A549 (cell line): ENCODE measurements at places on chromosomes 16 and 17. TPM values are rescaled to one million over a fixed set of nuclear protein-coding genes. Genes with fewer than 3 reads are reported as not detected.

C16orf54 gene
- not detected in 3 replicates for polyA plus RNA-seq

PMP22 gene
- 39.1 to 40.7 TPM (median 40.1 TPM) in 3 replicates for polyA plus RNA-seq

TSPAN10 gene
- polyA plus RNA-seq: 5.4 to 7.1 TPM (median 6.3 TPM) in 3 replicates

GP2 gene
- not detected in 3 replicates for polyA plus RNA-seq

FNDC8 gene
- polyA plus RNA-seq: not detected in 3 replicates

PLEKHG4 gene
- 15.6 to 16.6 TPM (median 15.9 TPM) in 3 replicates for polyA plus RNA-seq

KLHL10 gene
- 0.04 to 0.12 TPM (median 0.05 TPM) in 3 replicates for polyA plus RNA-seq

CACNG5 gene
- polyA plus RNA-seq: 0.07 to 0.09 TPM in 2 of 3 replicates, not detected in the other

KRT36 gene
- not detected in 3 replicates for polyA plus RNA-seq

KATNIP gene
- 12.8 to 13.5 TPM (median 13.4 TPM) in 3 replicates for polyA plus RNA-seq

GRCh38 chr17:17322516-17323510 is 19.6 kb downstream of the NT5M start:
- no peak for DNase-seq

- peak; percentile 95 for DNase-seq
Observed at GRCh38 chr16:71288890-71289731, at the start of gene CMTR2. Gene CMTR2 (minus strand): TSS chr16:71289402. CDS start chr16:71285920, 3,482 bp downstream.

DNA sequence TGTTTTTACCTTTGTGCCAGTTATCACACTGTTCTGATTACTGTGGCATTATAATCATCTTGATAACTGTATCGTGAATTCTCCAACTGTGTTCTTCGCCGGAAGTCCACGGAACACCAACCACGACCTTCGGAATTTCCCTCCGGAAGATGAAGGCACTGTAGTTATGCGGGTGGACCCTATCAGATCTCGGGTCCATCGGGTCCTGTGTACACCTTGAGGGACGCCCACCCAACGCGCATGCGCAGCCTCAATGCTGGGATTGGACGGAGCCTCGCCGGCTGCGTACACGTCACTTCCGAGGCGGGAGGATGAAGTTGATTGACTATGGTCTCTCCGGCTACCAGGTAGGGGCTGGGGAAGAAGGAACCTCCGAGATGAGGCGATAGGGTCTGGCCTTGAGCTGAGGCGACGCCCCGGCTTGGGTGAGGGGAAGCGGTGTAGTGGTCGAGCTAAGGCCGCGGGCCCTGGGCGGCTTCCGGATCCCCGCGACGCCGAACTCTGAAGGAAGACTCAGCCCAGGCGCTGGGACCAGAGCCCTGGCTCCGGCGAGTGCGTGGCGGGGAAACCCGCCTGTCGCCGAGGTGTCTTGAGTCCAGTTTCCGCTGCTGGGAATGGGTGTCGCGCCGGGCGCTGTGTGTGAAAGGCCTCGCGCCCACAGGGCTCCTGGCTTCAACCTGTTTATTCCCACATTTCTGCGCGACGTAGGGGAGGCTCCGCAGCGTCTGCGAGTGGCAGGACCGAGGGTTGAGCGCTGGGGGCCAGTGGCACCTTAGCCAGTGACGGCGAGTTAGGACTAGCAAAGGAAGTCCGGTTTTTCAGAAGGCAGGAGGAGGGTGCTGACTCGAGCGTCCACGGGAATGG is at the start of gene DHRS7B:
Gene DHRS7B (plus strand): TSS at position 320 of the 864 bp plus-strand sequence. CDS start 8 bp downstream, at position 328.
- peak; percentile 99 for DNase-seq

GRCh38 chr16:66961065-66961744 is at the start of gene CES3:
Gene CES3 (plus strand): TSS chr16:66961266. CDS start chr16:66961308, 42 bp downstream.
- peak; percentile 85 for DNase-seq

DNA sequence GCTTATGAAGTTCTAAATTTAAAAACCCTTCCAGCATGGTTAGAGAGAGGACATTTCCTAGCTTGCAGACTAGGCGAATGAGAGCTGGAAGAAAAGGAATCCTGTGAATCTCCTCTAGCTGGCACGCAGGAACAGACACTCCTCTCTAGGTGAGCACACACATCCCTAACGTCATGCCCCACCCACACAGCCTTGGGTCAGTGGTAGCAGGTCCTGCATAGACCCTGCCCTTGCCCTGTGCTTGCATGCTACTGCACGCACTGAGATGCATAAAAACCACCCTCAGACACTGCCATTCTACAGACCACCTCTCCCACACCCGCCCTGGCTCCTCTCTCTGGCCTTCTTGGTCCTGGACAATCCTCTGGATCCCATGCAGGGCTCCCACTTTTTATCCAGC is 23.5 kb downstream of the CES1 start:
- DNase-seq: no peak

DNA sequence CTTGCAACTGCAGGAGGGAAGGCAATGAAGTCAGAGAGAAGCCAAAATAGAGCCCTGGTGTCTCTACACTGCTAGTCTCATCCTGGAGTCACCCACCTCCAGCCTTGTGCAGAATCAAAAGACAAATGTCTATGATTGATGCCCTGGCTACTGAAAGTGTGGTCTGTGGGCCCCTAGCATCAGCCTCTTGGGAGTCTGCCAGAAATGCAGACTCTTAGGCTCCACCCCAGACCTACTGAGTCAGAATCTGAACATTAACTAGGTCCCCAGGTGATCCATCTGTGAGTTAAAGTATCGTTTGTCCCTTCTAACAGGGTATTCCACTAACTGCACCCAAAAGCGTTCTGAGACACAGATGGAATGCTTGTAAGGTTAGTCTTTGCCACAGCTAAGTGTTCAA is 21.2 kb downstream of the EARS2 start:
- DNase-seq: no peak

GRCh38 chr16:65875381-65876055 is 491.0 kb upstream of the CDH5 start:
- DNase-seq: no peak

GRCh38 chr17:79043191-79043930 is 19.4 kb downstream of the C1QTNF1 start:
- DNase-seq: no peak

DNA sequence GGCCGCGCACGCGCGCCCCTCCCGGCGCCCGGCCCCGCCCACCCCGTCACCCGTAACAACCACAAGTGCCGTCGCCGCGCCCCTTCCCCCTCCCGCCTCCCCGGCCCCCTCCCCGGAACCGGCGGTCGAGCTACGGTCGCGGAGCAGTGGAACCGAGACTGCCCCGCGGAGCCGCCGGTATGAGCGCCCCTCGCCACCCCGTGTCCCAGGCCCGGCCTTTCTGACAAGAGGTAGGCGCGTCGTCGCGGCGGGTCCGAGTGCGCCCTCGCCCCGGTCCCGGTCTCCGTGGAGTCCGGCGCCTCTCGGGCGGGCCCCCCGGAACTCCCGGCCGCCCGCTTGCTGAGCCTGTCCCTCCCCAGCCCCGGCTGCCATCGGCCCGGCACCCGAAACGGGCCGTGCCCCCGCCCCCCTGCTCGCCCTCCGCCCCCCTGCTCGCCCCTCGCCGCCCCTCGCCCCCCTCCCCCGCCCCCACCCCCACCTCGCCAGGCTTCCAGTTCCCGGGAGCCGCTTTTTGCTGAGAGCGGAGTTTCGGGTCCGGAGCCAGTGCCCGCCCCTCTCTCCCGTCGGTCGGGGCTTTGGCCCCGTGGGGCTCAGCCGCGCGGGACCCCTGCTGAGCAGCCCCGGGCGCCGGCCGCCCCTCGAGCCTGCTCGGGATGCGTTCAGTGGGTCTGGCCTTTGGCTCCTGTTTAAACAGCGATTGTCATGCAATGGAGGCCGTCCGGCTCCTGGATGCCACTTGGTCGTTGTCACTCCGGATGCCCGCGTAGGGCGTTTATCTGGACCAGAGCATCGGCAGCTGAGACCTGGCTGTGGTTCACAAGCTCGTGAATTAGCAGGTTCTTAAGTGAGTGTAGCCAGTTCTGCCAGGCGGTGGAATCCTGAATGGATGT is at the start of gene SEC14L1:
Gene SEC14L1 (plus strand): TSS at position 92 of the 890 bp plus-strand sequence. CDS start 2,628 bp downstream, outside the sequence.
- peak; percentile 48 for DNase-seq

- peak; percentile 56 for DNase-seq
Observed at GRCh38 chr17:57985675-57985974, 2.4 kb downstream of the VEZF1 start.

DNA sequence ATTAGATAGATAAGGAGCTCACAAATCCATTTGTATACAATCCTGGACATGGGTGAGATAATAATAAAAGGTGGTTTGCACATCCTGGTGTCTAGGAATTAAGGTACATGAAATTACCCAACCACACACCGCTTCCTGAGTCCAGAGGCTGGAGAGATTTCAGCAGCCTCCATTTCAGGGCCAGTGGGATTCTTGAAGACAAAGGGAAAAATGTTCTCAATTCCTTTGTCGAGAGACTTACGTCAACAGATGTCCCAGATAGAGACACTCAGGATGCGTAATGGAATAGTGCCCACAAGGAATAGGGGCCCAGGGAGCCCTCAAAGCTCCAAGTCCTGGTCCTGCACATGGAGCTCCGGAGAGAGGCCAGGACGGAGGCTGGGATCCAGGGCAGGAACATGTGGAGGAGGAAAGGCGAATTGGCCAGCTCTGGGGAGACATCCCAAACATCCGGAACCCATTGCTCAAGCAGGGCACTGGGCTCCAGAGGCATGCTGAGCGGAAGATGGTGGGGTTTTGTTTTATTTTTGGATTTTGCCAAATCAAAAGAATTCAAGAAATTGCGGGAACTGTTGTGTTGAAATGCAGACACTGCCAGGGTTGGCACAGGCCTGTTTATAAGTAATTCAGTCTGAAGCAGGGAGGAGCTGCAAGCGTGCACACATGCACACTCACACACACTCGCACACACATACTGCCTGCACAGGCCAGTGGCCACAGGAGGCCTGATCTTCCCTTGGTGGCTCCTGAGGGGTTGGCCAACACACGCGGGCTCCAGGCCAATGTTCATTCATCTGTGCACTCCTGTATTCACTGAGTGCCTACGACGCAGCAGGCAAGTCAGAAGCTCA is 97.2 kb downstream of the NOG start:
- no peak for DNase-seq

- DNase-seq: peak; percentile 47
Observed at GRCh38 chr17:50266384-50267073, 7.7 kb upstream of the TMEM92 start.

DNA sequence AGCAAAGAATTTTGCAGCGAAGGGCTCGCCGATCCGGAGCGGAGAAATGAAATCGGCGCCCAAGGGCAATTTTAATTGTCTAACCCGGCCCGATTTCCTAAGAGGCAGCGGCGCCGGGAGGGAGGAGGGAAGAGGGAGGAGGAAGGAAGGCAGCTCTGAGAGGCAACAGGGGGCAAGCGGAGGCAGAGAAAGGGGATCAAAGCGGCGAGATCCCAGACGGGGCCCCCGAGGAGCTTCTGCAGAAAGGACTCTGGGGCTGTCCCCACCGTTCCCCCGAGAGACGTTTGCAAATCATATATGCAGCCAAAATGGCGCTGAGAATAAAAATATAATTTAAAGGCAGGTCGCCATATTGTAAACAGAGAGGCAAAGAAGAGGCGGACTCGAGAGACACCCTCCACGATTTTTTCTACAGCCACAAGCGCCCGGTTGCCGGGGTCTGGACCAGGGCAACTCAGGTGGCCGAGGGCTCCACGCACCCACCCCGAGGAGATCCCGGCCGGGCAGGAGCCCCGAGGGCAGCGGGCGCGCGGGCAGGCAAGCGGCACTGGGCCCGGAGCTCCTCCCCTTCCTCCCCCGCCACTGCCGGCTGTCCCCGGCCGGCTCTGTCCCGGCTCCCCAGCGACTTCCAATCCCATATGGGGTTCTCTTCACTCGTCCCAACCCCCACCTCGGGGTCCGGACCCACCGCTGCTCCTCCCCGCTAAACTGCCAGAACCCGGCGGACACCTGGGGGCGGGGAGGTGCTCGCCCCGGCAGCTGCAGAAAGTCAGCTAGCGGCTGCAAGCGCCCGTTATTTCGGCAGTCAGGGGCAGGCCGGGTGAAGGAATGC is 1.9 kb downstream of the PHF12 start:
- DNase-seq: peak; percentile 48

DNA sequence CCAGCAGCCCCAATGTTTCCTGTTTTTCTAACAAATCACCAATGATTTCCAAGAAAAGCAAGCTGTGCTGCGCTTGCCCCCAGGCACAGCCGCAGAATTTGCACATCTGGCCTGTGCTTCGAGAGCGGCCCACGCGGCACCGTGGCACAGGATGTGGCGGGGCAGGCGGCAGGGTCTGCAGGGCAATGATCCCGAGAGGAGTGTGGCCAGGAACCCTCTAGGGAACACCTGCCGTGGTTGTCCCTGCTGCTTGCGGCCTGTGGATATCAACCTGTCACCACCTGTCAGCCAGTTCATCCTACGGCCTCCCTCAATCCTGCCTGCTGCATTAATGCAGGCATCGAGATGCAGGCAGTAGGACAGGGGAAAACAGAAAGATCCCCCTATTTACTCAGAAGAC is 24.0 kb downstream of the PIK3R5 start:
- no peak for DNase-seq

DNA sequence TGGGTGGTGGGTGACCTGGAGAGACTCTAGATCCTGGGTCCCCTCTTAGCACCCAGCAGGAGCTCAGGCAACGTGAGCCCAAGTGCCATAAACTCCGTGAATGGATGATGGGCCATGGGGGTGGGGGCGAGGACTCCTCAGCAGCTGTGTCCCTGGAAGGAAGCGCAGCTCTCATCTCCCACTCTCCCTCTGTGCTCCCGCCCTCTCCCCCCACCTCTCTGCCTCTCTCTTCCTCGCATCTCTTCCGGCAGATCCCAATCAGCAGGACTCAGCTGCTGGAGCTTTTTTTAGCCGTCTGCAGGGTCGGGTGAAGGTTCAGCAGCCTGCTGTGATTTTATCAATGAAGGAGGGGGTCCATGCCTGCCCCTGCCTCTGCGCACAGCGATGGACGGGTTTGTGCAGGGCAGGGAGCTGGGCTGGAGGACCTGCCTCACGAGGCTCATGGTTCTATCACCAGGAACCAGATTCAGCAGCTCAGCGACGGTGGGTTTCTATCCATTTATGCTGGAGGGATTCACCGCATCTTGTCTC is 8.3 kb downstream of the CCR7 start:
- DNase-seq: no peak

- DNase-seq: no peak
Observed at GRCh38 chr17:78747488-78747887, 34.6 kb downstream of the CYTH1 start.

- DNase-seq: no peak
Observed at GRCh38 chr16:30027588-30028437, 3.3 kb downstream of the TLCD3B start.

GRCh38 chr17:60675997-60676396 is 1.7 kb upstream of the BCAS3 start:
- DNase-seq: no peak
